Activated CD4-positive, alpha-beta T cell treated with anti-CD3 and anti-CD28 coated beads, Interleukin-2, Interleukin-6, amounts not matched to agents 100 ng/mL and 50 ng/mL, durations not matched to agents 16 hours and 8 hours (primary cell): ENCODE measurements at places on chromosomes 2 and 18.

DNA sequence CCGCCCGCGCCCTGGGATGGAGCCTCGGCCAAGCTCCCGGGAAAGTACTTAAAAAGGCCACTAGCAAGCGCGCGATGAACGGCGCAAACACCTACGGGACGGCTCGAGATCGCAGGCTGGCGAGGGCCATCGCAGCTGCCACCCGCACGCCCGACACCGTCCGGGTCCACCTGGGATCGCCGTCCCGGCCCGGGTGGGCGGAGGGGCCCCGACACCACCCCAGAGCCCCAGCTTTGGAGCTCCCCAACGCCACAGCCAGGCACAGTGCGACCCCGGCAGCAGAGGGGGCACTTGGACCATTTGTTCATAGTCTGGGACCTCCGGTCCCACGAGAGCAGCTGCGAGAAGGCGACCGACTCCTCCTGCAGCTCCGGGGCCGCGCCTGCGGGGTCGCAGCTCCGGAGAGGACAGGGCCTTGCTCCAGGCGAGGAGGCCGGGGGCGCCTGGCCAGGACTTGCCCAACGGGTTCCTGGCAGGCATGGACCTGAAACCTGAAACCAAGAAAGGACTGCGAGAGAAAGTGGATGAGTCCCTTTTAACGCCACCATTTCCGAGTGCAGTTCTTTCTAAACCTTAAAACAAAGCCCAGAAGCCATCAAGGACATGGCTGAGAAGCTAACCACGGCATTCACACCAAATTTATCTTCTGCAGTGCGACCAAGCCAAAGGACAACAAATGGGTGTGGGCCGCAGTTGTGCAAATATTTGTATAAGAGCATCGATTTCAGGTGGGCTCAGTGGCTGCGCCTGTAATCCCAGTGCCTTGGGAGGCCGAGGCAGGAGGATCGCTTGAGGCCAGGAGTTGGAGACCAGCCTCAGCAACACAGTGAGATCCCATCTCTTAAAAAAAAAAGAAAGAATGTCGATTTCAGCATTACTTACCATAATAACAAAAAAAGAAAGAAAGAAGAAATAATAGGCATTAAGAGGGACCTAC, 54.0 kb upstream of the IMP4 start:
- DNase-seq = no peak

DNA sequence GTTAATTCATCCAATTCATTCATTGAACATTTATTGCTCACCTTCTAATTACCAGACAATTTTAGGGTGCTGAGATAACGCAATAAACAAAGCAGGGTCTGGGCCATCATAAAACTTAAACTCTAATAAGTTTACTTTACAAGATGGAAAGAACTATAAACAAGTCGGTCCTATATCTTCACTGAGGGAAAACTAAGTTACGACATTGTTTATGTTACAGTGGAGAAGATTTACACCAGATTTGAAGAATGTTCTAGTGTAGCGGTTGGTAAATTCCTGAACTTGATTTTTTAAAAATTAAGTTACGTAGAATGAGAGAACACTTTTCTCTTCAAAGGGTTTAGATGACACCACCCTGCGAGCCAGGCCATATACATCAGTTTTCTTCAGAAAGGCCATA, 20.7 kb upstream of the FRZB start:
- no peak for DNase-seq

DNA sequence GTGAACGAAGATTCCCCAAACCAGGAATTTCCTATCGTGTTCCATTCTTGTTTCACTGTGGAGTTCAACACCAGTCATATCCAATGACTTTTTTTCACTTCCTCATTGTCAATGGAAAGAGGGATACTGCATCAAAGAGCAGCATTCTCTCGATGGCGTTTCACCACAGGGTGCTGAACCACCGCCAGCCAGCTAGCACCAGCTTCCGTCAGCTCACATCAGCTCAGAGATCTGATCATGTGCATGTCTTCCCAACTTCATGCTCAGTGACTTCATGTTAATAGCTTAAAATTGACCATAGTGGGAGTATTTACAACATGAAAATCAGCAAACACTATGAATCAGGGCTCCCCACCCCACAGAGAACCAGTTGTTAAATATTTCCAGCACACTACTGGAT, 359.9 kb downstream of the TNS1 start:
- DNase-seq = no peak

DNA sequence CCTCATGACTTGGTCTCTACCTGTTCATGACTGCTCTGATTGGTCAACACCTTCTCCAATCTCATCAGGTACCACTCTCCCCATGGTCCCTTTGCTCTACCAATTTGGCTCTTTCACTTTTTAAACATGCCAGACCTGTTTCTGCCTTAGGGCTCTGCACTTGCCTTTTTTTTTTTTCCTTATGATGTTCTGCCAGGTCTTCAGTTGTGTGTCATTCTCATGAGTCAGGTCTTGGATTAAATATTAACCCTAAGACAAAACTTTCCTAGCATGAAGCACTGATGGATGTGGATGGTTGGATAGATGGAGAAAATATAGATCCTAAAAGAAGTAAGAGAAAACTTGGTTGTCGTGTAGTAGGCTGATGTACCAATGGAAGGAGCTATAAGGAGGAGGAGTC, 219.3 kb downstream of the TTC32 start:
- DNase-seq = no peak

DNA sequence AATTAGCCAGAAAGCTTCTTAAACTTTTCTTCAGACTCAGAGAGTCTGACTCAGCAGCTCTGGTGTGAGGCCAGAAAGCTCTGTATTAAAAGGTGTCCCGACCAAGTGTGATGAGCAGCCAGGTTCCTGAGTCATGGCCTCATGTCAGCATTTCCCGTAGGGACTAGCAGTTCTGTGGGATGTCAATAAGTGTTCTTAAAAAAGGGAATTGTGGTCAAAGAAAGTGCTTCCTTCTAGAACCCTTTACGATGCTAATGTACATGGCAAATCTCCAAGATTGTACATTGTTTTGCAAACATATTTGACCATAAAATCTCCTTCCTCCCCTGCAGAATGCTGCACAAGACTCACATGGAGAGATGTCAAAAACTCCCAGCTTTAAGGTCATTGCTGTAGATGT, 80.1 kb downstream of the PLA2R1 start:
- DNase-seq = no peak

DNA sequence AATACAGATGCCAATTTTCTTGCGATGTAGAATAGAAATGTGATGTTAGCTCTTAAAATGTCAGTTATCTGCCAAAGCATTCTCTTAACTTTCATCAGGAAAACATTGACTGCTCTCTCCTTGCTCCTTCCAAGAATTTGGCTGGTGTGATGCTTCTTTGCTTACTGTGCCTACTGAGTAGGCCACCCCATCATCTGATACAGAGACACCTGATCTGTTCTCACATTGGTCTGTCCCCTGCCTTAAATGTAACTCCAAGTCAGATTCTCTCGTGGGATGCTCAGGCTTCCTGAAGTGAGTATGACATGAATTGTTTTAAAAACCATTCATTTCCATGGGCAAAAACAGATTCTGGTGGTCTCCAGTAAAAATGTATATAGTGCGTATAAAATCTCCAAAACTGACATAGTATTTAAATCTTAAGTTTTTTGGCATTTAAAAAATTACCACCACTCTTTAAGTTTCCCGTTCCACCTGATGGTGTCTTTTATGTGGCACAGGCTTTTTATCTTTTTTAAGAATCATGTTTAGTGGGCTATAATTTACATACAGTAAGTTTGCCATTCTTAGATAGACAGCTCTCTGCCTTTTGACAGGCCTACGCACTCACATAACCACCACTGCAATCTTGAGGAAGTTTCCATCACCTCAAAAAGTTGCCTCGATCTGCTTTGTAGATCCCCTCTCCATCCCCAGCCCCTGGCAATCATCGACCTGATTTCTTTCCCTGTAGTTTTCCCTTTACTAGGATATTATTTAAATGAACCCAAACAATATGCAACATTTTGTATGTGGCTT, 36.6 kb downstream of the UBE2F start:
- DNase-seq = no peak

DNA sequence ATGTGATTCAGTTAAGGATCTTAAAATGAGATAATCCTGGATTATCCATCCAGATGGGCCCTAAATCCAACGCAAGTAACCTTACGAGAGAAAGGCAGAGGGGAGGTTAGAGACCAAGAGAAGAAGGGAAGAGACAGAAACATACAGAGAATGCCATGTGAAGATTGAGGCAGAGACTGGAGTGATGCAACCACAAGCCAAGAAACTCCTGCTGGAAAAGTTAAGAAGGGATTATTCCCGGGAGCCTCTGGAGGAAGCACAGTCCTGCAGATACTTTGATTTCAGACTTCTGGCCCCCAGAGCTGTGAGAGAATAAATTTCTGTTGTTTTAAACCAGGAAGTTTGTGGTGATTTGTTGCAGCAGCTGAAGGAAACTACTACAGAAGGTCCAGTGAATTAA, 992.7 kb downstream of the BCL11A start:
- DNase-seq = no peak

GRCh38 chr2:150191349-150191748, 296.1 kb downstream of the RND3 start:
- no peak for DNase-seq

DNA sequence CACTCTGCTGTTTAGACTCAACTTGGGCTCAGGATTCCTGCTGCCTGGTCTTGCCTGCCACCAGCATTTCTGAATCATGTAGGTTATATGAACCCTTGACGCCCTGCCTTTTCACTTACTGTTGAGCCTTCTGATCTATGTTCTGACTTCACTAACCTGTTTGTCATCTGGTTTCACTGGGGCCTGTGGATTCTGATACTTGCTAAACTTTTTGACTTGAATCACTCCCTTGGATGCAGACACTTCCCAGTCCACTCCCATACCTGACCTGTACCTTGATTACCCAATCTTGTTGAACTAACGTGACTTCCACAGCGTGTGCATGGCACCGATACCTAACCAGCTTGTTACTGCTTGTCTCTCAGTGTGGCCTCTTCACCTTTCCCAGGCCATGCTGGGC, 35.6 kb upstream of the SPAG16 start:
- no peak for DNase-seq

GRCh38 chr2:160868891-160869290, 291.3 kb upstream of the TANK start:
- DNase-seq = no peak

DNA sequence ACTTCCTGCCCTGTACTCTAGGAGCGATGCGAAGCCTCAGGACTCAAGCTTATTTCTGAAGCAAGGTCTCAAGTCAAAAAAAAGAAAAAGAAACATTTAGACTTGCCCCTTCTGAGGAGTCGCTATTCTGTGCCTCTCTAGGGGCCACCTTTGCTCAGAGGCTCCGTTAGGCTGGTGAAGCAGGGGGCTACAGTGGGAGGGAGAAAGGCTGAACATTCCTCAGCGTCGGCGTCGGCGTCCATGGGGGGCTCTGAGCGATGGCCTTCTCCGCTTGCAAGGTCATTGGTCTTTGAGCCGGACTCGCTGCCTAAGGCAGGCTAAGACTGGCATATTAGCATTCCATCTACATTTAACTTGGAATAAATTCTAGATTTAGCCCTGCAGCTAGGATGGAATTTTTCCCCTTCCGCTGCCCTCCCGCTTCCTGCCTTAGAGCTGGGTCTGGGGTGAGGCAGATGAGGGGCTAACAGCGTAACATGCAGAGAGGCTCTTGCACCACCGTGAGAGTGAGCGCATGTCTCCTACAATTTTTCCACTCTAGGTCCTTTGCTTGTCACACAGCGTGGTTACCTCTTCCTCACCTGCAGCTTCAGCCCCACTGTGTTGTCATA, 53.6 kb upstream of the ATL2 start:
- no peak for DNase-seq

DNA sequence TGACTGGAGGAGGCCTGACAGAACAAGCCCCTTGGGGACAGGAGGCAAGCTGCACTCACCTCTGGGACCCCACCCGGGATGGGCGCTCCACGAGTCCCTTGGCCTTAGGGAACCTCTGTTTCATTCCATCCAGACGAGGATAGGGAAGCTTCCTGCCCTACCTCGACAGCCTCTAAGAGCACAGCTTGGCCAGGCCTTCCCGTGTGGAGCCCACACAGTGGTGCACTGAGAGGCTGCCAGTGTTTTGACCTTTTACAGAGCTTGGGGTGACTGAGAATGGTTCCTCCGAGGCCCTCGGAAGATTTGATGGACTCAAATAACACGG, 91.4 kb upstream of the SMAD7 start:
- DNase-seq = no peak

DNA sequence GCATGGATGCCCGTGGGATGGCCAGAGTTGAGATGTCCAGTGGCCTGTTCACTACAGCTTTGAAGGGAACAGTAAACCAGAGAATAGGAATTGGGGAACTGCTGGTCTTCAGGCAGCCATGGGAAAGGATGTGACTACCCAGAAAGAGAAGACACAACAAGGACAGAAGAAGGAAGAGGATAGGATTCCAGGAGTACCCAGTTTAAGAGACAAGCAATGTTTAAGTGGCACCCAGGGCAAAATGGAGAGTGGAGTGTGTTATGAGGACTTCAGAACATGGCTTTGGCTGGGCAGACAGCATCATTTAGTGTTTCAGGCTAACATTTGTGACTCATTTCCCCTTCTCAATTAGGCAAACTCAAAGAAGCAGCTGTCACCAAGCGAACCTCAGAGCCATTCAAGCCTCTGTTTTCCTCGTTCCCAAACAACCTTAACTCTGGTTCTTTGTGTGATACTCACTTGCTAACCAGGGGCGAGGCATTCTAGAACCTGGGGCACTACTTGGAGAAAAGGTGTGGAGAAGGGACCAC, 4.0 kb upstream of the FAM124B start:
- no peak for DNase-seq

GRCh38 chr2:172246649-172247048, 143.9 kb upstream of the DLX2 start:
- DNase-seq = no peak

DNA sequence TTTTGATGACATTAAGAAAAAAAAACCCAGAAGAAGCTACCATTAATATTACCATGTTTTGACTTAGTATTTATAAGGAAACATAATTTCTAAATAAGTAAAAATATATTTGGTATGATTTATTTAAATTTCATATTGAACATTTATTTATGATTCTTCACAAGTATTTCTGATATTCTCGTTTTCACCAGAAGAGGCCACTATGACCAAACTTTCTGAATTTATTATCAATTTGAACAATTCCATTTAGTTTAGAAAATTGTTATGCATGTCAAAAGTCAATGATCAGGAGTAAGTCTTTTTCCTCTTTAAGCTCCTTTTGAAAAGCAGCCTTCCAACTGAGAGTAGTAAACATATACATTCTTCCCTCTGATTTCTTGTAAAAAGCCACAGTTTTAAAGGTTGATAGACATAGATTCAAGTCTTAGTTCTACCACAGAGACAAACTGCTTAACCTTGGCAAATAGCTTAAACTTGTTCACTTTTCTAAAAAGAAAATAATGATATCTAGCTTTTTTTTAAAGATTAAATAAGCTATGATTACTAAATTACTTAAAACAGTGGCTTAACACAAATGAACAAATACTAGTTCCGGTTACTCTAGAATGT, 329.9 kb downstream of the TRIB2 start:
- DNase-seq = no peak
